Stimulated activated CD4-positive, alpha-beta T cell treated with anti-CD3 and anti-CD28 coated beads, Interleukin-1b, Interleukin-23, amount 100 ng/mL, for 24 hours (primary cell): ENCODE measurements at places on chromosomes 2 and 18.

DNA sequence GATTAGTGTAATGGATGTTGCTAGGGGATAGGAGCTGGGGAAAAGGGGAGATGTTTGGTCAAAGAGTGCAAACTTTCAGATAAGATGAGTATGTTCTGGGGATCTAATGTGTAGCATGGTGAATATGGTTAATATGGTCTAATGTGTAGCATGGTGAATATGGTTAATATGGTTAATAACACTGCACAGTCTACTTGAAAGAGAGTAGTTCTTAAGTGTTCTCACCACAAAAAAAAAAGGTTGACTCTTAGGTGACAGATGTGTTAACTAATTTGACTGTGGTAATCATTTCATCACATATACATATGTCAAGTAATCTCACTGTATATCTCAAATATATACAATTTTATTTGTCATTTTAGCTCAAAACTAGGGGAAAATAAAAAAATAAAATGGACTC, 121.3 kb upstream of the CD226 start:
- DNase-seq = no peak

DNA sequence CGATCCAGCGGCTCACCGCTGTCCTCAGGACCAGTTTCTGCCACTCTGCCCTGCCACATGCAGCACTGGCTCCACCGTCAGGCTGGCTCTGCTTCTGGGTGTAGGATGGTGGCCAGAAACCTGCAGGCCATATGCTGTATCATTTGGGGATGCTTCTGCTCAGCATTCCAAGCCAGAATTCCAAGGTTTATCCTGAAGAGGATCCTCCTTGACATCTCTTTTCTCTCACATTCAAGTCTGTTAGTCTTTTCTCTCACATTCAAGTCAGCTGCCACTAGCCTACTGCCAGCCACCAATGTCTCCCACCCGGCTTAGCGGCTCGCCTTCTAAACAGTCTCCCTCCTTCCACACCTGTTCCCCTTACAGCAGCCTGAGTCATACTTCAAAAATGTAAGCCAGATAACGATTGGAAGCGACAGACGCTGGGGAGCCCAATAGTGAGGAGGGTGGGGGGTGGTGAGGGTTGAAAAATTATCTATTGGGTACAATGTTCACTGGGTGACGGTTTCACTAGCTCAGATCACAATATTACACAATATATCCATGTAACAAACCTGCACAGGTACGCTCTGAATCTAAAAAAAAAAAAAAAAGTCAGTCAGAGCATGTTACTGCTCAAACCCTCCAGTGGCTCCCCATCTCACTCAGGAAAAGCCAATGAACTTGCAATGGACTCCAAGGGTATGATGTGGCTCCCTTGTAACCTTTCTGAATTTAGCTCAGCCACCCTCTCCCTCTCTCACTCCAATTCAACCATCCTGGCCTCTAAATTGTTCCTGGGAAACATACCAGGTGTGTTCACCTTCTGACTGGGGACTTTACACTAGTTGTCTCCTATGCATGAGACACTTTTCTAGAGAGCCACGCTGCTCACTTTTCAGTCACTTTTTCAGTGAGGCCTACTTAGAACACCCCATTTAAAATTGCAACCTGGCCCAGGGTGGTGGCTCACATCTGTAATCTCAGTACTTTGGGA, 38.8 kb upstream of the SP3 start:
- DNase-seq = no peak

- no peak for DNase-seq
Measured at GRCh38 chr2:84493514-84493913, 22.8 kb upstream of the DNAH6 start.

DNA sequence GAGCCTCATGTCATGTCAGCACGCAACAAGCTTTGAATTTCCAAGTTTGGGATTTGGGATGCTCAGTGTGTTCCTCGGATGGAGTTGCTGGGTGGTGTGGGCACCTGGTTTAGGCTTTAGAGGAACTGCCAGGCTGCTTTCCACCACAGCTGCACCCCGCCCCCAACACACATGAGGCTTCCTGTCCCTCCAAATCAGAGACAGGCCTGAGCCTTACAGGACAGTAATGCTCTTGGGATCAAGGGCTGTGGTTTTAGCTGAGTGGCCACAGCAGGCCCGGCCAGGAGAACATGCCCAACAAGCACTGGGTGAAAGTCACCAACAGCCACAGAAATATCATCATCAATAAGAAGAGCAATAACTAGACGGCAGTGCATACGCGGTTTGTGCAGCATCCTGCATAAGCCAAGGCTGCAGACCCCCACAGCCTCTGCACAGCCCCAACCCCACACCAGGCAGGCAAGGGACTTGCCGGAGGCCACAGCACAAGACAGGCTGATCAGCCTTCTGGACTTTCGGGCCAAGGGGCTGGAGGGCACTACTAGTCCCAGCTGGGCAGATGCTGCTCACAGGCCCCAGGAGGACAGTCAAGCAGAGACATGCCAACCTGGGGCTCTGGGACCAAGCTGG, 29.7 kb upstream of the GPC1 start:
- DNase-seq = no peak

DNA sequence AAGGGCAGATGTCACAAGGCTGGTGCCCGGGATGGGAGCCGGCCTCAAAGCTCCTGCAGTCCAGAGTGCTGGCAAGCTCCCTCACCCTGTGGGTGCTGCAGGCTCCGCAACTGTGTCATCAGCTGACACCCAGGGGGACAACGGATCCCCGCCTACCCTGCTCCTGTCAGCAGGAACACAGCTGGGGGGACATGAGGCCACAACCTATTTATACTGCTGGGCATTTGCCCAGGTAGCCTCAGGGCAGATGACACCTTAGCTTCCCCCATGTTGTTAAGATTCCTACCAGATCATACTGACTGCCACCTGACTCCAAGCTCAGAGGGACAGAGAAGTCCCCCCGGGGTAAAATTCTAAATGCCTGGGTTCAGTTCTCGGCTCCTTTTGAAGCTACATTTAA, 1.2 kb downstream of the ANKRD23 start:
- no peak for DNase-seq

GRCh38 chr2:239226677-239227581, 173.9 kb downstream of the HDAC4 start:
- no peak for DNase-seq
